ENCODE measurements at places on chromosomes 1 and 21. TPM values are rescaled to one million over a fixed set of nuclear protein-coding genes. Genes with fewer than 3 reads are reported as not detected.

- no peak for DNase-seq
Measured at GRCh38 chr1:214248311-214249085, 32.5 kb upstream of the SMYD2 start.

DNA sequence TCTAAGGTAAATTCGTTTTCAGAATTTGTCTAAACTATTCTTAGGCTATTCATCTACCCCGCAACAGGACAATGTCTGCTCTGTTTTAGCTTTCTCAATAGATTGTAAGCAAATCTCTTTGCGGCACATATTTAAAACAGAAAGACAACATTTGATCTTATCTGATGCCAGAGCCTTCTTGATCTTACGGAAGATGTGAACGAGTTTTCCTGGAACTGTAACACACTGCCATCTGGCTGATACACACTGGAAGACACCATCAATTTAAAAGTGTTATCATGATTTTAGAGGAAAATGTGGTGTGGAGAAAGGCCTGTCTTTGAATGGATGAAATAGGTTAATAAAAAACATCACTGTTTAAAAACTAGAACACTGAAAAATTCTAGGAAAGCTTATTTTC is 36.1 kb downstream of the COA6 start:
- no peak for DNase-seq

- DNase-seq, result no peak
Measured at GRCh38 chr1:31871703-31872102, 55.9 kb upstream of the SPOCD1 start.

- DNase-seq, result peak; percentile 66
Measured at GRCh38 chr1:15740924-15741850, 1.1 kb upstream of the TMEM82 start.

TMEM51 gene
- not detected for total RNA-seq

Data from activated B cell treated with CpG ODN at 0.5 μM for 24 hours (primary cell).